ENCODE measurements at places on chromosomes 11 and 22.

DNA sequence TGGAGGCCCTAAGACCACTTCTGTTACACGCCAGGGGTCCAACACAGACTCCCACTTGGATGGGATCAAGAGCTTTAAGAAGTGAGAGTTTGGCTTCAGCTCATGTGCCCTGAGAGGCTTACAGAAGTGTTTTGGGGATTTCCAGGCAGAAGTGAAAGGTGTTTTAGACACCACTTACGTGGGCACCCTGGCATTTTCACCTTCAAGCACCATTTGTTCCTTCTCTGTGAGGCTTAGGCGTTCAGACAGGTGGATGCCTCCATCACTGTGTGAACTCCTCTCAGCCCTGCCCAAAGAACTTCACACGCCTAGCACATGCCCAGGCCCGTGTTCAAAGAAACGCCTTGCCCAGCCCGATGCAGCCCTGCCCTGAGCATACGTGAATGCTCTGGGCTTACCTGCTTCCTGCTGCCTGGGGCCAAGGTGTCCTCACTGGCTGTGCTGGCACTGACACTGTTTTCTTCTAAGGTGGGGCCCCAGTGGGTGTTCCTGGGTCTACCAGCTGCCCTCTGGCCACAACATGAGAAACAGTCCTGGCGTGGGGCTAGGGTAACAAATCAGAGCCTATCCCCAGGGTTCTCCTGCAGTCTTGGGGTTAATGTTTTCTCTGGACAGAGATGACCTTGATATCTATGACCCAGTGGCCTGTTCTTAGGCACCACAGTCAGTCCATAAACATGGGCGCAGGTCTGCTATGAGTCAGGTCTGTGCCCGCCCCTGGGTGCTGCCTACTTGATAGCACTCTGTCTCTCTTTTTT lies 34.0 kb downstream of the AMPD3 start:
- DNase-seq, result no peak

DNA sequence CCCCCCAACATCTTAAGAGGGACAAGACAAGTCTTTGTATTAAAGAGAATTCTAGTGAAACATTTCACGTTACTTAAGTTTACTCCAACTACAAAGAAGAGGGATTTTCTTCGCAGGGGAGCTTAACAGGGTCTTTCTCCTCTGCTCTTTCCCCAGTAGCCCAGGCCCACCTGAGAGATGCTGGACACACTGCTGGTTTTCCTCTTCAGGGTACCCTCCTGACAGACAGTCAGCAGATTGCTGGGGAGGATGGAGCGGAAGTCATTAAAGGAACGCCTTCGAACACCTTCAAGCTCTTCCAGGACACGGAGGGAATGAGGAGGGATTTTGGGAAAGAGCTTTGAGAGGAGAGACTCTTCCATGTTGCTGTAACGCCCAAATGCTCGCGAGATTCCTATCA lies 39.1 kb downstream of the PI4KA start:
- no peak for DNase-seq

GRCh38 chr11:21561581-21561980 lies 631.3 kb upstream of the ANO5 start:
- DNase-seq, result no peak

DNA sequence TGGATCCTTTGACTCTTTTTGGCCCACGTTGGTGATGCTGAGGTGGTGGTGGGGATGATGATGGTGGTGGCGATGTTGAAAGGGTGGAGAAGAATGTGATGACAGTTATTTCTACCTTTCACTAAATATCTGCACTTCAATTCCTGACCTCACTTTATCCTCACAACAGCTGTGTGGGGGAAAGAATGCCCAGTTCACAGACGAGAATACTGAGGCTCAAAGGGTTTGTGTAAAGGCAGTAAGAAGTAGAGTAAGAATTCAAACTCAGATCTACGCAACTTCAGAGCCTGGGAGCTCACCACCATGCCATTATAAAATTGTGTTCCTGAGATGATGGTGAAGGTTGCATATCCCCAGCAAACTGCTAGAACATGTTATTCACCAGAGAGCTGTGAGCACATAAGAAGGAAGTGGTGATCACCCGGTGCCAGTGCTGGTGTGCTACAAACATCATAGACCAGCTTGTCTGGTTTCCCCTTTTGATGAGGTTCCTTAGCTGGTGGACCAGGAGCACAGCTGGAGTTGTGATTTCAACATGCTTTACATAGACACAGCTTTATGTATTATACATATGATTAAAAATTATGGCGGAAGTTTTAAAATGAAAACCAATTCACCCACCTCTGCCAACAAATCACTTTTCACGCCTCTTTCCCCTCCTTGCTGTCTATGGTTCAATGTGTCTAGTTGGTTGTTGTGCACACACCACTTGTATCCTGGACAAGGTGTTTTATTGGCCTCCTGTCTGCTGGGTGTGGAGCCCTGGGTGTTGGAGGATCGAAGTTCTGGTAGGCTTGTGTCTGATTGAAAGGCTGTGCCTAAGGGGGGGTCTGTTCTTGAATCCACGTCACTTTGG lies 6.2 kb downstream of the ST14 start:
- no peak for DNase-seq

GRCh38 chr11:2549876-2550605 lies 105.2 kb downstream of the KCNQ1 start:
- DNase-seq, result no peak

DNA sequence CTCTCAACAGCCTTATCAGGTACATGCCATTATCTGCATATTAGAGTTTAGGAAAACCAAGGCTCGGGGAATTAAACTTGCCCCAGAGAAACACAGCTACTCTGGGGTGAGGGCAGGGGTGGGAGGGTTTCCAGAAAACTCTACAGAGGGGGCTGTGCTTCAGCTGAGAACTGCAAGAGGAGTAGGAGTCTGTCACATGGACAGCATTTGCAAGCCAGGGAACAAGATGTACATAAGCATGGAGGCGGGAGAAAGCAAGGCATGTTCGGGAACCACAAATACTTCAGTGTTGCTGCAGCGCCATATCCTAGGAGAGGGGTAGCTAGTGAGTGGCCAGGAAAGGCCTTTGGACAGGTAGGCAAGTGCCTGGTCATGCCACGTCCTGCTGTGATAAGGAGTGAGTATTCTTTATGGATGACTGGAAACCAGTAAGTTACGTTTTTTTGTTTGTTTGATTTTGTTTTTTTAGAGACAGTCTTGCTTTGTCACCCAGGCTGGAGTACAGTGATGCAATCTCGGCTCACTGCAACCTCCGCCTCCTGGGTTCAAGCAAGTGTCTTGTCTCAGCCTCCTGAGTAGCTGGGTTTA lies 57.2 kb downstream of the GRAMD1B start:
- no peak for DNase-seq

DNA sequence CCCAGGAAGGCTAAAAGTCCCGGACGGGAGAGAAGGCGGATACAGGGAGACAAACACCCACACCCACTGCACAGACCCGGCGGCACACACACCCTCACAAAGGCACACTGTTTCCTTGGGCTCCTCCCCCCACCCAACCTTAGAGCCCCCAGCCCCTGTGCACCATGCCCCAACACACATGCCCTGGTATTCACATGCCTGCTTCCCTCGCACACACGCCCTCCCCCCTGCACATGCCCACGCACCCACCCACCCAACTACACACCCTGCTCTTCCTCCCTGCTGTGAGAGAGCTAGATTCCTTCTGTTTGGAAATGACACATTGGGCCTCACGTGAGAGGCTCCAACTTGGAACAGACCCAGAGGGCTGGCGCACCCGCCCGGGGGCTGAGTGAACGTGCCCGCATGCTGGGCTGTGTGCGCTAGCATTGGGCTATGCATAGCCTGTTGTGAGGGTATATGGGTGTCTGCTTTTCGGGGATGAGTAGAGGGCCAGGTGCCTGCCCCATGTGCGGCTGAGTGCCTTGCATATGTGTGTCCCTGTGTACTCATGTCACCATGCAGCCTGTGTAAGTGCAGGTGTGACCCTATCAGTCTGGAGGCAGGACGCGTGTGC lies 518 bp upstream of the CHRM1 start:
- no peak for DNase-seq

GRCh38 chr11:115220423-115220822 lies 283.8 kb downstream of the CADM1 start:
- no peak for DNase-seq

DNA sequence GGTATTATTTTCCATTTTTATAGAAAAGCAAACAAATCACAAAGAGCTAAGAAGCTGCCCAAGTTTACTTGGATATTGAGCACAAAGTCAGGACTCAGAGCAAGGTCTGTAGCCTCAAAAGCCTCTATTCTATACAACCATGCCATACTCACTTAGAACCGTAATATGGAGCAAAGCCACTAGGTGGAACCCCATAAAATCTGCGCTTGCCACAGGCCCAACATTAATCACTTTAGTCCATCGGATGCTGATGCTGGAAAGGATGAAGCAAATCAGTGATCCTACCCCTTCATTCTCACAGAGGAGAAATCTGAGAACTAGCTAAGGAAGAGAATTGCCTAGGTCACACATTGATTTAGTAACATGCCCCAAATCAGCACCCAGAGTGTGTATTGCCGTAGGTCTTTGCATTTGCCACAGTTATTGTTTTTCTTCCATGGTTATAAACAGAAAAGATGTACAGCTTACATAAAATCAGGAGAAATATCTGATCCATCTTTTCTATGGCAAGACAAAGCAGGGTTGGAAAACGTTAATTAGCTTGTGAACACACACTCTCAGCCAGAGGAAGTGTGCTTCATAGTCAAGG lies 56.7 kb upstream of the RAB38 start:
- DNase-seq, result no peak

DNA sequence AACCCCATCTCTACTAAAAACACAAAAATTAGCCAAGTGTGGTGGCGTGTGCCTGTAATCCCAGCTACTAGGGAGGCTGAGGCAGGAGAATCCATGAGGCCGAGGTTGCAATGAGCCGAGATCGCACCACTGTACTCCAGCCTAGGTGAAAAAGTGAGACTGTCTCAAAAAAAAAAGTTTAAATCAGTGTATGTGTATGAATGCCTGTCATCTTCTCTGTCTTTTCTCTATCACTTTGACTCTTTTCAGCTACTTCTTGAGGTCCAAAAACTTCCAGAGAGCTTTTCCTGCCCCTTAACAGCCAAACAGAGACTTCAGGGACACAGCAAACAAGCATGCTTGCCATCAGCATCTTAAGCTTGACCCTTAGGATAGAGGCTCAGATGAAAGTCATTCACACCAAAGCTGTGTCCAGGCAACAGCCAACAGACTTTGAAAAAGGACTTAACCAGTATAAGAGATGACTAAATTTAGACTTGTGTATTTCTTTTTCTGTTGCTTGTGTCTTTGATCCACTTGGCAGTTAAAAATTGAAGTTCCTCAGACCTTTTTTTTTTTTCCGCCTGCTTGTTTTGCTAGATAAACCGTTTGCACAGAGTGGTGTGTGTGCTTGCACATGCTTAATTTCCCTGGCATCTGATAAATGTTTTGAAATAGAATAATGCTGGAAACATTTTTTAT lies 151.9 kb downstream of the DBX1 start:
- DNase-seq, result no peak

DNA sequence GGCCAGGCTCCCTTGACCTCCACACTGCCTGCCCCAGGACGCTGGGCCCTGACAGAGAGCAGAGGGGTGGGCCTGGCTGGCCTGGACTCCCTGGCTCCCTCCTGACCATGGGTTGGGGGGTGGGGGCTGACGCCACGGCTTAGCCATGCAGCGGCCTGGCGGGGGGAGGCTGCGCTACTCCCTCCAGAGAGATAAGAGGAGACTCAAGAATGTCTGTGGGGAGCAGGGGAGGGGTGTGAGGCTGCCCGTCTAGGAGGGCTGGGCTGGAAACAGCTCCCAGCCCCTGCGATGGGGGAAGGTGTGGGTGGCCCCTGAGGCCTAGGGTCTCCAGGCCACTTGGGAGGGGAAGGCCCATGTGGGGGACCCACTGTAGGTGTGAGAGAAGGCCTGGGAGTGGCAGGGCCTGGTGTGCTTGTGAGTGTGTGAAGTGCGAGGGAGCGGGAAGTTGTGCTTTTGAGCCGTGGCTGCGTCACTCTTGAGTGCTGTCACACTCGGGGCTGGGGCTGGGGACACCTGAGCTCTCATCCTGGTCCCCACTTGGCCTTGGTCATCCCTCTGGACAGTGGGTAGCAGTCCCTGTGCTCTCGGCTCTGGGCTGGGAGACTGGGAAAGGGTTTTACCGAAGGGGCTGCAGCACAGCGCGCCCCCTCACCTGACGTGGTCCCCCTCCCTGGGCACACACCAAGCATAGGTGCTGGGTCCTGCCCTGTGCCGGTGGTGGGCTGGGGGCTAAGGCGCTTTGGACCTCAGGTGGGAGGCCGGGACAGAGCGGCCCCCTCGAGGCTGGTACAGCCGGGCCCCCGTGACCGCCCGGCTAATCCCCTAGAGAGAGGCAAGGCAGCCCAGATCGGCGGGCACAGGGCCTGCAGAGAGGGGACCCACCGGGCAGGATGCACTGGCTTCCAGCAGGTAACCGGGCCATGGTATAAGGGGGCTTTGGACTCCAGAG lies 2.4 kb downstream of the MYRF start:
- no peak for DNase-seq

GRCh38 chr11:10413268-10413667 lies 41.8 kb upstream of the AMPD3 start:
- peak; percentile 15 for DNase-seq

GRCh38 chr11:34510673-34511072 lies 2.9 kb downstream of the ELF5 start:
- DNase-seq, result no peak

GRCh38 chr11:3380706-3381545 lies 2.0 kb upstream of the ZNF195 start:
- DNase-seq, result no peak

GRCh38 chr22:36900225-36900624 lies 13.2 kb upstream of the CSF2RB start:
- DNase-seq, result no peak

DNA sequence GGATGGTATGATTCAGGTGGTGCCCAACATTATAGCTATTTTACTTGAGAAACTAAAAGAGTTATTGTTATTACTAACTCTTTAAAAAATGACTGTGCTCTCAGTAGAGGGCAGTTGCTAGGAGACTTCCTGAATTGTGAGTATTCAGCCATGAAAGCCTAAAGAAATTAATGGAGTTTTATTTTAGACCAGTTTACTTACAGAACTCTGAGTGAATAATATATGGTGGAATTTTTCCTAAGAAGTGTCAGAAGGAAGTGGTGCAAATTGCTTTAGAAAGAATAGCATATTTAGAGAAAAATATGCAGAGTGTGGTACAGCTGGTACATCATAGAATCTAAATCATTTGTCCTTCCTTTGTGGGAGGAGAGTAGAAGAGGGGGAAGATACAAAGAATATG lies 689.9 kb upstream of the CCDC90B start:
- no peak for DNase-seq

DNA sequence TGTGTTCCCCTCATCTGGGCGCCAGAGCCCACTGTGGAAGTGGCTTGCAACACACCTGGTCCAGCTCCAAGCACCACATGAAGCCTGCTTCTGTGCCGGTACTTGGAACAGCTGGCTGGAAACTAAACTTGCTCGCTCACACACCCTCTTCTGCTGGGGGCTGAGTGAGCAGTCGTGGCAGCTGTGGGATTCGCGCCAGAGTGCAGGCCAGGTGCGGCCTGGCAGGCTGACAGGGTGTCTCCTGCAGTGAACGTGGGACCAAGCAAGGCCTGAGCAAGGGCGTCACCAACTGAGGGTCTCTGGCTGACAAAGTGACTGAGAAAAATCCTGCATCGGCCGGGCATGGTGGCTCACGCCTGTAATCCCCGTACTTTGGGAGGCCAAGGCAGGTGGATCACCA lies 15.2 kb downstream of the SMC1B start:
- no peak for DNase-seq

GRCh38 chr11:43164831-43165230 lies 147.0 kb upstream of the API5 start:
- DNase-seq, result no peak

- no peak for DNase-seq
These were observed 928.9 kb downstream of the TBC1D22A start for GRCh38 chr22:47691152-47691895.

GRCh38 chr22:26172389-26172990 lies 3.2 kb downstream of the SEZ6L start:
- no peak for DNase-seq

- DNase-seq, result peak; percentile 67
These were observed at the start of gene VEGFB for GRCh38 chr11:64233913-64234586. TSS of gene VEGFB (plus strand) at chr11:64234584. CDS start at chr11:64234834, 250 bp downstream.
